ENCODE measurements at places on chromosomes 3 and 15. TPM values are rescaled to one million over a fixed set of nuclear protein-coding genes. Genes with fewer than 3 reads are reported as not detected.

GABRR3 gene
- total RNA-seq = not detected

DAZL gene
- not detected for total RNA-seq

DNA sequence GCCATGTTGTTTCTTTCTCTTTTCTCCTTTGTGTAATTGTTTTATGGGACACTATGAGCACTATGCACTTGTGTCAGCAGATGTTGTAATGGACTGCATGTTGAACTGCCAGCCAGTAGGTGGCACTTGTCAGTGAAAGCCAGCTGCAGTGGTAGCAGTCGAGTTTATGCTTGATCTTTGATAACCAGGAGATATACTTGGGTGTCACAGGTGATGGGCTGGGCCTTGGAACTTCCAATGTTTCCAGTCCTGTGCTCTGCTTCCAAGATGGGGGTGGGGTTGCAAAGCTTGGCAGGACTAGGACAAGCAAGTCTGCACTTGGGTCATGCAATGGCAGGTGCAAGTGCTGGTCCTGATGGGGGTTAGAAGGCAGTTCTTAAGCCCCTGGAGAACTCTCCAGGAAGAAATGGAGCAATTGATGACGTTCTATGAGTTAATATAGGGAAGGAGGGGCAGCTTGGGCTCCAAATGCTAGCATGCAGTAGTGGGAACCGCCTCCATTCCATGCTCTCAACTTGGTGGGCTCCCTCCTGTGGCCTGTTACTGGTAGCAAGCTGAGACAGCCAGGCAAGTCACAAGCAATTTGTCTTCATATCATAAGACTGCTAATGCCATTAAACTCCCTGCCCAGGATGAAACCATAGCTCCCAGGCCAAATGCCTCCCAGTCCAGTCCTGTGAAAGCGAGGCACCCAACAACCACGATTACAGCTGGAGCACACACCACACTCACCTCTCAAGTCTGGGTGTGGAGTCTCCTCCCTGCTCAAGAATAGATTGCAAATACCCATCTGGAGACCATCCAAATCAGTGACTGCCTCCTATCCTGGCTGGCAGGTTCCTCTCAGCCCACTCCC, 287.2 kb downstream of the CGGBP1 start:
- DNase-seq = no peak

- no peak for DNase-seq
These were observed 30.9 kb downstream of the FAM3D start for GRCh38 chr3:58635371-58636285.

DNA sequence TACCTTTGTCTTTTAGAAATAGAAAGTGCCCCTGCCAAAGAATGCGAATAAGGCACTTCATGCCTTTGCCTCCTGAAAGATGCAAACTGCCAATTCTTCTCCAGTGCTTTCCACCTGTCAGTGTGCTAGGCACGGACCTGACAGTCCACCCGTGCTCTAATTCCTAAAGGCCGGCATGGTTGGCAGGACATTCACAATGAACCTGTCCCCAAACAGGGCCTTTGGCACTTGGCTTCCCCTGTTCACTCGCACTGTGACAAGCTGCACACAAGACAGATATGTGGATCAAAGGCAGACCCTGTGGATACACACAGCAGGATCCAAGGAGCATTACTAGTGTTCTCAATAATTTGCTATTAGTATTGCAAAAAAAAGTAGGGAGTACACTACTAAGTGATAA, 505.7 kb upstream of the AGTR1 start:
- DNase-seq = no peak

DNA sequence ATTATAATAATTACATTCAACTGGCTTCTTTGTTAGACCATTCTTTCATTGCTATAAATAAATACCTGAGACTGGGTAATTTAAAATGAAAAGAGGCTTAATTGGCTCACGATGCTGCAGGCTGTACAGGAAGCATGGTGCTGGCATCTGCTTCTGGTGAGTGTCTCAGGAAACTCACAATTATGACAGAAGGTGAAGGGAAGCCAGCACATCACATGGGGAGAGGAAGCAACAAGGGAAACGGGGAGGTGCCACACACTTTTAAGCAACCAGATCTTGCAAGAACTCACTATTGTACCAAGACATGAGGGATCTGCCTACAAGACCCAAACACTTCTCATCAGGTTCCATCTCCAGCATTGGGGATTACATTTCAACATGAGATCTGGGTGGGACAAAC, 413.1 kb upstream of the ARRDC4 start:
- no peak for DNase-seq

DNA sequence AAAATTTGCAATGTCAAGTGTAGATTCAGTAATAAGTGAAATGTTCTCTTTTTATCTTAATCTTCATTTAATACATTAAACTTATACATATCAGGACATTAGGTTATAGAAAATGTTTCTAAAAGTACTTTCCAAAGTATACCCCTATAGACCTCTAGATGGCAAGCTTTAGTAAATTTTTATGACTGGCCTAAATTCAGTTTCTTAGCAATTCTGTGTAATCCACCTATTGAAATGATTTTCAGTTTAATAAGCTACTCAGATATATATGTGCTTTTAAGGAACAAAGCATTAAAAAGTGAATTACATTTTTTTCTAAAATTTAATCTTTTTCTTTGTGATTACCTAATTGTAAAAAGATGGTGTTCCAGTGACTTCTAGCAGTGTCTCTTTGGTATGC, 342.2 kb downstream of the GBE1 start:
- DNase-seq = no peak

DNA sequence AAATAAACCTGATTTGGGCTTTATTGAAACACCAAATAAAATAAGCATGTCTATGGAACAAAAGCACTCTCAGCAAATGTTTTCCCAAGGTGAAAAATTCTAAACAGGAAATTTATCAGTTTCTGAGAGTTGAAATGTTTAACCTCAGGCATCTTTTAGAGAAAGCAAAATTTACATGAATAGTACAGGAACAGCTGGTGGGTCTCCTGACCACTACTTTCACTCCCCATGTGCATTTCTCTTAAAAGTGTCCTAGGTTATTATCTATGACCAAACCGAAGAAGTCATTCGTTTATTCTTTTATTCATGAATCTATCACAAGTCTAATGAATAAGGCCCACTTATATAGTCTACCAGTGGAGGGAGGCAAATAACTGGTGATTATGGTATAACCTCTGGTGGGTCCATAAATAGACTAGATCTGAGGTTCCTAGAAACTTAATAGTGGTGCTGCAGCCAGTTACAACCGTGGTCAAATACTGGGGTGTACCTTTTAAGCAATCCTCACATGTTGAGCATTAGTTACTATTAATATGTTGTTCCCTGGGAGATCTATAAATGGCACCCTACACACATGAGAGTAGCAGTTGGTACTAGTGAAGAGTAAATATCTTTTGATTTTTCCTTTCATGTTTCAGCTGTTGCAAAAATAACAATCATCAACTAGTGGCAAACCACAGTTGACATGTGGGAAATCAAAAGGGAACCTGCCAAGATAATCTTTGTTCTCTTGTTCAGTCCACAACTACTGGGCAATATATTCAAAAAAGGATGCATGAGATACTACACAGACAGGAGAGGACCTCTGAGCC, 169.3 kb upstream of the STAC start:
- DNase-seq = no peak
